ENCODE measurements at places on chromosomes 5 and 9. TPM values are rescaled to one million over a fixed set of nuclear protein-coding genes. Genes with fewer than 3 reads are reported as not detected.

DNA sequence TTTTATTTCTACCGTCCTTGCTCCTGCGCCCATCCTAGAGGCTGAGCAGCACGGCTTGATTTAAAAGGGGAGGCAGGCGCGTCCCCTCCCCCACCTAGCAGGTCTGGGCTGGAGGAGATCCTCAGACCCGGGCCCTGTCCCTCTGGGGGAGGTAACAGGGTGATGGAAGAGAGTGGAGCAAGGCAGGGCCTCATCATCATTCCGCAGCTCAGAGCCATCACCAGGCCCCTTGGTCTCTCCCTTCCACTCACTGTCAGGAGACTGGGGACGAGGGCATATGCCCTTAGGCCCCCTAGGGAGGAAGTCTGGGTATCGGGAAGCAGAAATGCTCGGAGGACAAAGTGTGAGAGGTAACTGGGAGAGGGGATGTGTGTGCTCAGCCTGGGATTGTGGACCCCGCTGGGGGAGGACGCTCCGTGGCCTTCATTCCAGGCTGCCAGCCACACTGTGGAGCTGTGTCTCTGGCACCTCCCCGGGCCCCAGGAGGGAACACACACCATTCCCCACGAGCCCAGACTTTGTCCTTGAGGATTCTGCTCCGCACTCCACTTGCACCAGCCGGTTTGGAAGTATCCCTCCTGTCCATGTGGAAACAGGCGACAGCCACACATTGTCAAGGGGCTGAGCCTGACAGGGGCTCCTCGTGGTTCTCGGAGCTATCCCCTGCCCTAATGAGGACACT is 761 bp downstream of the REEP2 start:
- DNase-seq: peak; percentile 24

DNA sequence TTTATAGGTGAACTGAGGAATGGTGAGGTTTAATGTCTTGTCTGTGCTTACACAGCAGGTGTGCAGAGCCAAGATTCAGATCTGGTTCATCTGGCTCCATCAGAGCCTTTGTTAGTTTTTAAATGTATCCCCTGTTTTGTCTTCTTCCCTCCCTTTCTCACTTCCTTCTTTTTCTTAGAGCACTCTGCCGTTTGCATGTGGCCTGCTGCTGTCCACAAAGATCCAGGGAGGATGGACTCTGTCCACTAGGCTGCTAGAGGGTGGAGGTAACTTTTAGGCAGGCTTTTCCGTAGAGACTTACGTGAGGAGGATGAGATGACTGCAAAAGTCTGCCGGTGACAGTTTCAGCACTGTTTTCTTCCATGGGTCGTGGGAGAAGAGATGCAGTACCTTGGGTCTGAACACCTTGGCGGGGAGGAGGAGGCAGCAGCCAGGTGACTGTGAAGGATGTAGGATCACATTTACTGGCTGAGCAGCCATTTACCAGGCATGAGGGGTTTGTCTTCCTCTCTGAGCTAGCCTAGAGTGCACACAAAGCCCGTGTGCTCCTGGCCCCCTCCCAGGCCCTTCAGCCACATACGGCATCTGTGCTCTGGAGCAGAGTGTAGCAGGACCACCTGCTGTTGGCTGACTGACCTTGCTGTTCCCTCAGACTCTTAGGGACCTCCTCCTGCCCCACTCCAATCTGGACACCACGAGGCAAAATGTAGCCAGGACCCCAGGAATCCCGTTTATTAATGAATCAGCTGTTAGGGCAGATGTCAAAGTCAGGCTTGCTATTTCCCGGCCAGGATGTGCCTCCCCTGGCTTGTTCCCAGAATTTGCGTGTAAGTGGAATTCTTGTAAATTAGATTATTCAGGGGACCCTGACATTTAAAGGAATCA is 1.8 kb downstream of the NTMT1 start:
- DNase-seq: no peak

DNA sequence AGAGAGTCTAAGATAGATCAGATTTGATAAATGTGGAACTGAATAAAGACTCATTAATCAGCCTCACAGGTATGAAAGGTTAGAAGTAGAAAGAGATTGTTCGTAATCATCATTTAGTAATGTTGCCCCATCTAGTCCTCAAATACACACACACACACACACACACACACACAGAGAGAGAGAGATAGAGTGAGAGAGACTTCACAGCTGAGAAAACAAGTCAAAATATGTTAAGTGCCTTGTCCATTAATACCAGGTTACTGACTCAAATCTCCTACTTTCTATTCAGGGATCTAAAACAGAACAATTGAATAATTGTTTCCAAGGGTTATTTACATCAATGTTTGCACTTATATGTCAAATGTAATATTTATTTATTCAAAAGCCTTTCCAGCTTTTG is 284.6 kb downstream of the MRPS30 start:
- no peak for DNase-seq

GRCh38 chr5:148214665-148215185 is 11.9 kb downstream of the SPINK6 start:
- no peak for DNase-seq

GRCh38 chr9:121192518-121192917 is 9.2 kb downstream of the RAB14 start:
- DNase-seq: no peak

GRCh38 chr5:90020575-90021538 is 388.7 kb downstream of the CETN3 start:
- DNase-seq: no peak

DNA sequence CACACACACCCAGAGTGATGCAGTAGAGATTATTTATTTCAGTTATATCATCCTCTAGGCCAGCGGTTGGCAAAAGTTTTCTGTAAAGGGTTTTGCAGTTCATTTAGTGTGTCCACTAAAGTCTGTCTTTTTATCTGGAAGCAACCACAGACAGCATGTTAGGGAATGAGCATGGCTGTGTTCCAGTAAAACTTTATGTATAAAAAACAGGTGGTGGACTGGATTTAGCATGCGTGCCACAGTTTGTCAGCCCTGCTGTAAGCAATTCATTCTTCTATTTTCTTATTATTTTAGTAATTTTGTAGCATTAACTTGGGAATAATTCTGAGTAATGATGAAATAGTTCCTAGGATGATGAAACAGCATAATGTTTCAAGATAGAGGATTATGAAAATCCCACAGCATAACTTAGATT is 51.7 kb downstream of the CCNH start:
- DNase-seq: no peak

DNA sequence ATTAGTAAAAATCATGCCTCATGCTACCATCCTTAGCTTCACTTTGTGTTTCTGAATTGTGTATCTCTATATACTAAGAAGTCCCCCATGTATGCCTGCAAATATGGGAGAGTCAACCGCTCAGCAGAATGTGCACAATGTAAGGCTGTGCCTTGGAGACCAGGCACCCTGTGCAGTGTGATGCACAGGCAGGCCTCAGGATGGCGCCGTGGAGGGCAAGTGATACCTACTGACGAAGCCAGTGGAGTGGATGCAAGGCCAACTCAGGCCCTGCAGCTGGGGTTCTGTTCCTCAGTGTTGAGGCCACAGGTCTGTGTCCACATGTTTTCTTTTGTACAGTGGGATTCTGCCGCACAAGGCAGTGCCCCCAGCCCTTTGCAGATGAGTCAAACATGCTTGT is 28.4 kb downstream of the SYK start:
- no peak for DNase-seq

DNA sequence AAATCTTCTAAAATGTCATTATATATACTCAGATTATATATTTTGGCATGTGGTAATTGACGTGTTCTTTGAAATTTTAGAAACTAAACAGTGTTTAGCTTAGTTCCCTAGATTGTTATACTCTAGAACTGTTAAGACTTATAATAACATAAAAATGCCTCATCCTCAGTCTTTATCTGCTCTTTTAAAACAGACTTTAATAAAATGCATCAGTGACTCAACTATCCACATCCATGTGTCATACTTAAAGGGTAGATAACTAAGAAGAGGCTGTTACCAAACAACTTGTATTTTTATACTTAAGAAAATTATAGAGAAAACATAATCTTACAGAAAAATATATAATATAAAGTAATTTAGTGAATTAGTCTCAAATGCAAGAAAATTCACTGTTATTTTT is 15.2 kb downstream of the NFIL3 start:
- no peak for DNase-seq

DNA sequence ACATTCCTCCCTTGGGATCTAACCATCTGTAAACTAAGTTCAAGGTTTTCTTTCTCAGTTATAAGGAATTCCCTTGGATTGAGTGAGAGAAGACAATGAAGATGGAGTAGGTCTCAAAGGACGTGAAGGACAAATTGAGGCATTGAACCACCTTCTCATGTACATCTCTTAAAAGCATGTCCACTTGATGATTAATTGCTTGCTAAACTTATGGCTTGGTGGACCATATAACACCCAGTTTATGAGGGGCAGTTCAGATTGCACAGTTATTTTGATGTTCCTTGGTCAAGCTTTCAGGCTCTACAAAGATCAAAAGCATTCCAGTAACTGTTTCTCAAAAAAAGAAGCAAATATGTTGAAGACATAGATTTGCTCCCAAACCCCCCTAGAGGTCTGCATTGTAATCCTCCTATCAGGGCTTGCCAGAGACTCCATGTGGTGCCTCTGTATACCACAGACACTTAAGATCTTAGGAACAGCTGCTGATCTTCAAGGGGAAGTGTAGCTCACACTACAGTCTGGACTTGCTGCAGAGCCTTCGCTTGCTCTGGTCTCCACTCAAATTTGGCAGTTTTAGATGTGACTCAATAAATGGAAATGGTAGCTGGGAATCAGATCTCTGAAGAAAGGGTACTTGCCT is 56.9 kb upstream of the ALDH1A1 start:
- DNase-seq: no peak

The IFNK gene
- not detected for polyA plus RNA-seq

The DIRAS2 gene
- polyA plus RNA-seq: not detected

The ACTBL2 gene
- not detected for polyA plus RNA-seq

The TAF11L5 gene
- not detected for polyA plus RNA-seq
